ENCODE measurements at places on chromosomes 2 and 18. TPM values are rescaled to one million over a fixed set of nuclear protein-coding genes. Genes with fewer than 3 reads are reported as not detected.

Gene HOXD12
- not detected for polyA plus RNA-seq

- DNase-seq: no peak
These were observed 10.5 kb upstream of the ABCB11 start for GRCh38 chr2:169041594-169041993.

Gene SERPINB7
- not detected for polyA plus RNA-seq

- DNase-seq: no peak
These were observed 229.5 kb downstream of the FHOD3 start for GRCh38 chr18:36527051-36527450.

Gene TCF7L1
- 72.8 TPM for polyA plus RNA-seq

All from right lung (tissue), 10 donors.